ENCODE measurements at places on chromosomes 16 and 17.
A peak's percentile ranks its signal among the peaks of the same experiment; 100 is the strongest.

DNA sequence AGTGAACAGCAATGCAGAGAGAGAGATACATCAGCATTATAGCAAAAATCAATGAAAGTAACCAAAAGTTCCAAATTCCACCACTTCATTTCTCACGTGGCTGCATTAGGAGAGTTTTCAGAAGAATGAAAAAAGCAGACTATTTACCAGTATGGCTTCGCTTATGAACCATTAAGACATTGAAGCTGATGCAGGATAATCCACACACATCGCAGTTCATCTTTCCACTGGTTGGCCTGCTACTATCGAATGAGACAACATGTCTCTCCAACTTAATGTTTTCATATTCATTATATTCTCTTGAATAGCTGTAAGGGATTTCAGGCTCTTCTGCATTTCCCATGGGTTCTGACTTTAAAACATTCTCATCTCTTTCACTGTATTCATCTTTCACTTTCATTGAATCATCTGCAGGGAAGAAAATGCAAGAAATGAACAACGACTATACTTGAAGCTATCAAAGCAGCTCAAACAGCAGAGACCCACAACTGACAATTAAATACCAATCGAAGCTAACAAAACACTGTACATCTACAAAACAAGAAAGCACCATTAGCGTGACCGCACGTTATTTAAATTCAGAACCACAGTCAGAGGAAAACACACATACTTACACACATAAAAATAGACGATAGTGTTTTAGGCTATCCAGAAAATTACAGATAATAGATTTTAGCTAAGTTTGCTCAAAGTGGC is 54.9 kb downstream of the GRB7 start:
- no peak for DNase-seq

GRCh38 chr16:7997966-7998365 is 592.3 kb downstream of the TMEM114 start:
- no peak for DNase-seq

DNA sequence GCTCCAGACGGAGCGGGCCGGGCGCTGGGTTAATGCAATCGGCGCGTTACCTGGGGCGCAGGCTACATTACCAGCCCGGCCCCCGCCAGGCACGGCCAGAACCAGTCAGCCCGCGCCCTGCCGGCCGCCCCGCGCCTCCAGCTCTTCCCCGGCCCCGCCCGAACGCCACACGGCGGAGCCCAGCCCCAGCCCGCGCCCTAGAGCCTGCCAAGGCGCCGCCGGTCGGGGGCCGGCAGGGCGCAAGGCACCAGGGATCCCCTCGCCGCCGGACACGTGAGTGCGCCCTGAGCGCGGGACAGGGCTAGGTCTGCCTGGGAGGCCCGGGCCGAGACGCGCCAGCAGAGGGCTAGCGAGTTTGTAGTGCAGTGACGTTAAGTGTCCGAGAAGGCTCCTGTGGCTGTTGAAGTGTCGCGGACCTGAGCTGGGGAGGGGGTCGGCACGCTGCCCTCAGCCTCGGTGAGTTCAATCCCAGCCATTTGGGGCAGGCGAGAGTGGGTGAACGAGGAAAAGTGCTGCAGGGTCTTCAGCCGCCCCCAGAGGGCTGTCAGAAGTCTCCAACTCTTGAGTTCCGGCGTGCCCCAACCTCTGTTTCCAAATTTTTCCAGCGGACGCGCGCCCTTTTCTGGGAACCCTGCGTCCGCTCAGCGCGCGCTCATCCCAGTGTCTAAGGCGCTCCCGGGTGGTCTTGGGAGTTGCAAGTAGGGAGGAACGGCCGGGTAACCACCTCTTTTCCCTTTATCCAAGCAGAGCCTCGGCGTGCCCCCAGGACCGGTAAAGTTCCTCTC is at the start of gene SLC6A2:
SLC6A2 (plus strand) TSS at position 92 of the 785 bp plus-strand sequence. CDS start 707 bp downstream, outside the sequence.
- DNase-seq = peak; percentile 30

- DNase-seq = no peak
Measured at GRCh38 chr16:503150-504071, 24.1 kb upstream of the CAPN15 start.

DNA sequence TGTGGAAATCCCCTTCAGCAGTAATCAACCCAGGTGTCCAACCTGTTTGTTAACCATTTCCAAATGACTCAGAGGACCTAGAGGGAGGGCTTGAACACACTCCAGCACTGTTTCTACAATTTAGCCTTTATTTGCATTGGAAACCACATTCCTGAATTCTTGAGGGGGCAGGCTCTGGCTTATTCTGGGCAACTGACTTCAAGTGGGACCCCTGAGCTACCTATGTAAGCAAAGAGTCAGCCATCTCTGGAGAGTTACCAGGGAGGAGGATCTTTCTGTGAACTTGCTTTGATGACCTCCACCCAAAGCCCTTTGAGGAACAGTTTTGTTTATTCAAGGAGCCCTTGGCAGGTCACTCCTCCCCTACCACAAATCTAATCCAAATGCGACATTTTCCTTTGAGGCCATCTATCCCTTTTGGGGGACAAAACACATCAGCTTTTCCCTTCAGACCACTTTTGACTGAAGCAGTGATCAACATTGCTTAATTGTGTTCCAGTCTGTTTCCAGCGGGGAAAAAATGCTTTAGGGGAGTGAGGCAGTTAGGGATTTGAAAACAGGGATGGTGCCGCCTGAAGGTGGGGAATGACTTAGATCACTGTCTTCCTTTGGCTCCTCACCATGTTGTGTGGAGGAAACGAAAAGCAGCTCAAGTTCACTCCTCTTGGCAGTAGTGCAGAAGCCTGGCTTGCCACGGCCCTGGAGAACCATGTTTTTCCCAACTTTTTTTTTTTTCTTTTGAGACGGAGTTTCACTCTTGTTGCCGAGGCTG is 46.2 kb downstream of the TUBD1 start:
- peak; percentile 15 for DNase-seq

GRCh38 chr17:28812748-28813377 is 29.7 kb downstream of the FAM222B start:
- no peak for DNase-seq

- no peak for DNase-seq
Measured at GRCh38 chr16:62657116-62657515, 620.9 kb upstream of the CDH8 start.

DNA sequence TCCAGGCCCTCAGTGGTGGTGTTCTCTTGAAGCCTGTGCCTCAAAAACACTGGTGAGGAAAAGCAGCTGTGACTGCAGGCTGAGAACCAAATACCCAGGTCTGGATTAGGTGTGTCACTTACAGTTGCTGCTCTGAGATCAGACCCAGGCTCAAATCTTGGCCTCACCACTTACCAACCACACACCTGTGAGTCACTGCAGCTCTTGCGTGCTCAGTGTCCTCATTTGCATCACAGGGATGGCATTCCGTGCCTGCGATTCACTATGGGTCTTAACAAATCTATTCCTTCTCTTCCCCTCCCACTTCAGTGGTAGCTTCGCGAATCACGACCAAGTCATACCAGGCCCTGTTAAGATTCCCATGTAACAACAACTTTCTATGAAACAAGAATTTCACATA is 233.4 kb upstream of the HSBP1 start:
- no peak for DNase-seq

- no peak for DNase-seq
Measured at GRCh38 chr17:75874323-75875181, 3.8 kb downstream of the TRIM47 start.
